K562 (cell line): ENCODE measurements at places on chromosomes 11 and 22. TPM values are rescaled to one million over a fixed set of nuclear protein-coding genes. Genes with fewer than 3 reads are reported as not detected.

The CD3D gene
- total RNA-seq = 34.9 and 36.2 TPM in 2 replicates

The OR4D9 gene
- total RNA-seq = not detected in 2 replicates

The OR4P4 gene
- total RNA-seq = not detected in 2 replicates

The NDUFV1 gene
- 404 and 408 TPM in 2 replicates for total RNA-seq

The ADM2 gene
- 3.4 and 5.1 TPM in 2 replicates for total RNA-seq

The IGF2 gene
- 0.16 and 0.67 TPM in 2 replicates for total RNA-seq

The TREH gene
- total RNA-seq = not detected in 2 replicates

The MICAL3 gene
- total RNA-seq = 32.1 and 36.0 TPM in 2 replicates

The FGF19 gene
- 0.07 and 0.11 TPM in 2 replicates for total RNA-seq

The MIAT gene
- total RNA-seq = 0.63 and 0.93 TPM in 2 replicates

The OR5B3 gene
- total RNA-seq = not detected in 2 replicates
